ENCODE measurements at places on chromosomes 13 and 19.

DNA sequence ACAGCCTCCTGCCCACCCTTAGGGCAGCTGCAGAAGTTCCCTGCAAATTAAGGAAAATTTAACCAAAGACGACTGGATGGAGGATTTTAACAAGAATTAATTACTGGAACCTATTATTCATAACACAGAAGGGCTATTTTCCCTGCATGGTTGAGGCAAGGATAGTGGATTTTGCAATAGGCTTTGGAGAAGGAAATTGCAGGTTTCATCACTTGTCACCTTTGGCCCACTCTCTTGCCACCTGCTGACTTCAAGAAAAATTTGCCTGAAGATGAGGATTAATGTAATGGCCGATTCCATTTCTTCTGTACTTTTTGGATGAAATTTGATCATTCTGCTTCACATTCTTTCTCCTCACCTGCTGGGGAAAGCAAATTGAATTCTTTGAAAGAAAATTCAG, 261.7 kb downstream of the FGF9 start:
- no peak for DNase-seq

DNA sequence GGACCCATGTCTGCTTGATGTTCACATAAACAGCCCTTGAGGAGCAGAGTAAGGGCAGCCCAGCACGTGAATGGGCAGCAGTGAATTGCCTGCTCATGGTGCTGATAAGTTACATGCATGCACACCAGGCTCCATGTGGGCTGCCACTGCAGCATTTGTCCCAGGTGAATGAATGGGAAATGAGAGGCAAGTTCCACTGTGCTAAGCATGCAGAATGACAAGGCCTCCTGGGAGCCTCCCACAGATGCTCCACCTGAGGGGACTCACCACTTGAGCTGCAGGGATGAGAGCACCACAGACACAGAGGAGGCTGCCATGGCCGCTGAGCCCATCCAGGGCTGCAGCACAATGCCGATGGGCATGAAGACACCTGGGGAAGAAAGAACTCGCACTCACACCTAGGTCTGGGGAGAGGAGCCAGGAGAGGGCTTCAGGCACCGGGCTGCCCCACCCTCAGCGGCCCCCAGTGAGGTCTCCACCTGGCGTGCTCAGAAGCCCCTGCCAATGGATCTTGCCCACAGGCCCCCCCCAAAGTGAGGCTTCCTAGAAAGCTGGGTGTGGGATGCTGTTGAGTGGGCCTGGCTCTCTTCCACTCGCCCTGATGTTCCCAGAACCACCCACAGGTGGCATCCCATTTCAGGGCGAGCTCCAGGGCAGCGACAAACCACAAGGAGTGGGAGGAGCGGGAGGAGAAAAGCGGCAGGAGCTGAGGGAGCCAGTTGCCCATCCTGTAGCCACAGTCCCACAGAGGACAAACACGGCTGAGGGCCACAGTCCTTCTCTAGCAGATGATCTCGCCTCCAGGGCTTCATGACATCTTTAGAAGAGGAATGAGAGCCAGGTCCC, 73.8 kb downstream of the CCDC70 start:
- no peak for DNase-seq

DNA sequence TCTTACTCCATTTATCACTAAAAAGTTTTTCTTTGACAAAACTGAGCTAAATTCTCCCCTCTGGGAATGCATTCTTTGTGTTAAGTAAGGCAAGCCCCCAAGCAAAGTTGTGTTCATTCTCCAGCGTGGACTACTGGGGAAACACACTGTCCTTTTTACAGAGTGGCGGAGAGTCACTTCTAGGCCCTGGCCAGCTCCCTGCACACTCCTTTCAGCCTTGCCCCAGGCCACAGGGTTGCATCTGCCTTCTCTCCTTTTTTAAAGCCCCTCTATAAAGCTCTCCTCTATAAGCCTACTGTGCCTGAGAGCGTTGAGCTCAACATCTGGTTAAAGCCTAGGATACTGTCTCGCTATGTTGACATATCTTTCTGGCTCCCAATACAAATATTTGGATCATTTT, 803.4 kb downstream of the PCDH17 start:
- no peak for DNase-seq

DNA sequence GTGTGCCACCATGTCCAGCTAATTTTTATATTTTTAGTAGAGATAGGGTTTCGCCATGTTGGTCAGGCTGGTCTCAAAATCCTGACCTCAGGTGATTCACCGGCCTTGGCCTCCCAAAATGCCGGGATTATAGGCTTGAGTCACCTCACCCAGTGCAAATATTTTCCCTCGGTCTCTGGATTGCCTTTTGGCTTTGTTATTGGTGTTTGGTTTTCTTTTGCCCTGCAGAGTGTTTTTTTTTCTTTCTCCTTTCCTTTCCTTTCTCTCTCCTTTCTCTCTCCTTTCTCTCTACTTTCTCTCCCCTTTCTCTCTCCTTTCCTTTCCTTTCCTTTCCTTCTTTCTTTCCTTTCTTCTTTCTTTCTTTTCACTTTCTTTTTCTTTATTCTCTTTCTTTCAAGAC, 33.2 kb downstream of the KDM4B start:
- DNase-seq: no peak

DNA sequence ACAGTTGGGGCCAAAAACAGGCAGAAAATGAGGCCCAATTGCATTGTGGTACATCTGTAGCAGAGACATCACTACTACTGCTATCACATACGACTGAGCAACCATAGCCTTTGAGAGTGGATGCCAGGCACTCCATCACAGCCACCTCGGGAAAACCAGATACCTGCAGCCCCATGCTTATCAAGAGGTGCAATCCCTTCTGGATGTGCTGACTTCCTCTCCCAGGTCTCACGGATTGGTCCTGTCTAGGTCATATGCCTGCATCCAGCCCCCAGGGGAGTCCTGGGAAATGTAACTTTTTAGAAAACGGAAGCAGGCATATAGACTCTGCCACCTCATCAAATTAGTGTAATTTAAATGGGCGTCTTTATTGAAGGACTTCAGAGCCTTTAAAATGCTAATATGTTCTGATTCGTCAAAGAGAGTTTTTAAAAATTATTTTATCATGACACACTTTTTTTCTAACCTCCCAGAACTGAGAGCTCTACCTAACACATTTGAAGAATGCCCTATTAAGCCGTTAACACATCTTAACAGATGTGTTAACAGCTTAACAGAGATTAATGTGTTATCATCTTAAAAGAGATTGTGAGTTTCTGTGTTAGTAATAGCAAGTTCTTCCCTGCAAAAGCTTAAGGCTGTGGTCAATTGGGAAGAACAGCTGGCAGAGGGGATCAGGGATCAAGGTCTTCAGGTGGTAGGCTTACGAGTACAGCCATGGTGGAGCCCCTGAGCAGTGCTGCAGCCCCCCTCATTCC, 63.9 kb downstream of the DLEU7 start:
- DNase-seq: no peak

DNA sequence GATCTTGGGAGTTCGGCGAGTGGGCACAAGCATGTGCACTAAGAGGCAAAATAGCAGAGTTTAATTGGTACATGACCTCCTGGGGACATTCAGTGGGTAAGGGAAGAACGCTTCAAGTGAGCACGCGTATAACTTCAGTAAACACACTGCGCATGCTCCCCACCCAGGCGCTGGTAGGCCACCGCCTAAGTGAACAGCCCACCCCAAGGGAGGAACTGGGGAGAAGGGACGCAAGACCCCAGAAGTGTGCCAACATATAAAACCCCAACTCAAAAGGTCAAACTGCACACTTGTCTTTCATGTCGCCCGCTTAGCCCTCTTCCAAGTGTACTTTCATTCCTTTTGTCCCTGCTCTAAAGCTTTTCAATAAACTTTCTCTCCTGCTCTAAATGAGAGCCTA, 10.5 kb upstream of the NTN5 start:
- DNase-seq: no peak

DNA sequence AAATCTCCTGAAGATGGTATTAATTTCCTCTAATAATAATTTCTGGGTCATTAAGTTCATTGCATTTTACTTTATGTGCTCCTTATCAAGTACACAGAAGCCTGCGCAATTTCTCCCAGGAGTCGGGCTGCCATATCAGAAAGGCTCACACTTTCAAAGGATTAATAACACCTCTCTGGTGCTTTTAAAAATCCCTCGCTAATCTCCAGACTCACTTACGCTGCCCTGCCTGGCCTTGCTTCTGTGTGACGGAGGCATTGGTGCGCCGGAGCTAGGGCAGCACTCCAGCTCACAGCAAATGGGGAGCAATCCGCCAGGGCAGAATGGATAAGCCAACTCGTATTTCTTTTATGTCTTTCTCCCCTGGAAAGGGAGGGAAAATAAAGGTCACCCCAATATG, 300.8 kb downstream of the EFNB2 start:
- no peak for DNase-seq

- DNase-seq: no peak
Measured at GRCh38 chr13:35208587-35208986, 266.5 kb downstream of the NBEA start.

- no peak for DNase-seq
Measured at GRCh38 chr19:2722541-2723344, 1.6 kb upstream of the DIRAS1 start.

- DNase-seq: no peak
Measured at GRCh38 chr19:11446652-11447301, 11.3 kb downstream of the PRKCSH start.

DNA sequence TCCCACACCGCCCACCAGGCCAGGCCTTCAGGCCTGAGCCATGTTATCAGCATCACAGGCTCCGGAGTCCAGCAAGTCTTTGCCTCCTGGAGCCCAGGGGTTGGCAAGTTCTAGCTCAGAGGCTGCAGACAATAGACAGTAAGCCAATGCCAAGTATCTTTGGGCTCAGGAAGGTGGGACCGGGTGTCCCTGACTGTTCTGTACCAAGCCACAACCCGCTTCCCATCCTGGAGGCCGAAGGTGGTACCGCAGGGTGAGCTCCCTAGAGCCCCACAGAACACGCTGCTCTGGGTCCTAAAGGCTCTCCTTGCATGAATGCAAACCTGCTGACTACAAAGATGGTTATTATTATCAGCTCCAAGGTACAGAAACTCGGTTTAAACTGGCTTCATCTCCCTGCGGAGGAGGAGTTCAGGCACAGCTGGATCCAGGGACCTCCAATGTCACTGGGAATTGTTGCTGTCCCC, 5.5 kb upstream of the FSTL3 start:
- DNase-seq: no peak

DNA sequence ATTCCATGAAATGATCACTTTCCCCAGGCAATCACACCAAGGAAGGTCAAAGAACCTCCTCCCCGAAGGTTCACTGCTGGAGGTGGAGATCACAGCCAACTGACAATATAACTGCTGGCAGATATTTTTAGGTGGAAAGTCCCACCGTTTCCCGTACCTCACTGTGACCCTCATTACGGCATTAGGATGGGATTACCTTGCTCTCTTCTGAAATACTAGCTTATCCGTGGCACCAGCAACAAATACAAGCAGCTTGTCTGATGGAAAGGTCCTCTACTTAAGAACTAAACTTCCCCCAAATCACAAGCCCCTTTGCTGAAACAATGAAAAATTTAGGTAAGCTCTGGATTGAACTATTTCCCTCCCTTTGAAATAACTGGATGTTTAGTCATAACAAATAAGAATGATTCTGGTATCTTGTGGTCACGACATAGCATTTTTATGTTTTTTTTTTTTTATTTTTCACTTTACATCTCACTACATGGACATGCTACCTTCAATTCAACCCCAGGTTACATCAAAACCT, 178.9 kb downstream of the COL4A1 start:
- DNase-seq: no peak

DNA sequence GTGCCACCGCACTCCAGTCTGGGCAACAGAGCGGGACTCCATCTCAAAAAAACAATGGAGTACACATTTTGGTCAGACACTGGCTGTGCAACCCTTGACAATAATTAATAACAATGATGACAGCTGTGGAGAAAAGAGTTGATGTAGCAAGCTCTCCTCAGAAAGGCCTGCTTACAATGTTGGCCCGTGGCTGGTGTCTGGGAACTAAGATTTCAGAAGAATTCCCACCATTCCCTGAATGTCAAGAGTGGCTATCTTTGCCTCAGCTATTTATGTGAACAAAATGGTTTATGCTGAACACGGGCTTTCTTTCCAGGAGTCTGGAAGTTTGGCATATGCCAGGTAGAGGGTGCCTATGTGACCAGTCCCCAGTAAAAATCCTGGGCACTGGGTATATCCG, 25.5 kb downstream of the NEK5 start:
- DNase-seq: no peak

GRCh38 chr19:18159810-18160209, 6.8 kb downstream of the PIK3R2 start:
- no peak for DNase-seq

- DNase-seq: no peak
Measured at GRCh38 chr19:33260628-33261418, 35.2 kb upstream of the SLC7A10 start.

DNA sequence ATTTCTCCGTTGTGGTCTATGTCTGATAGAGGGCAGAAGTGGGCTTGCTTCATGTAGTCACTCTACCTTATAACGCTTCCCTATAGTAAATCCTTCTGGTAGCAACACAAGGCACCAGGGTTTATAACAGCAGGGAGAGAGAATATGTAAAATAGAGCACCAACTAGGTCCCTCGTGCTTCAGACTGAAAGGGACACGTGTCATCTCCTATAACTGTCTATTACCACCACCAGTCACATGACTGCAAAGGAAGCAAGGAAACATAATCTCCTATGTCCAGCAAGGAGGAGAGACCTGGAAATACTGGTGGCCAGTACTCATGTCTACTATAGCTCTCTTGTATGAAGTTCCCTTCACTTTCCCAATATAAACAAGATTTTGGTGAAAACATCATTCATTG, 79.2 kb downstream of the SLAIN1 start:
- no peak for DNase-seq

DNA sequence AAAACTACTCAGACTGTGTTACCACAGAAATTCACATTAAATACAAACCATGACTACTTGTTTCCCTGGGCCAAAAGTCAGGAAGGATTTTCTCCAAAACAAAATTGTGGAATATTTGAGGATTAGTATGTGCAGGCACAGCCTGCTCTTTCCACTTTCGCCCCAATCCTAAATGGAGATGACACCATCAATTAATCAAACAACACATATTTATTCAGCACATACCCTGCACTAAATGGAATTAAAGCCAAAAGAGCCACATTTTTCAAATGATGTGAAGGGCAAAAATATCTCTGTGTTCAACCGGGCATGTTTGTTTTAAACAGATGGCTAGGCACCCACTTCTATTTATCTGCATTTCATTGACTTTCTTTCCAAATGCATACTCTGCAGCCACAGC, 523.1 kb downstream of the DCT start:
- DNase-seq: no peak

- no peak for DNase-seq
Measured at GRCh38 chr13:110629735-110630134, 14.4 kb downstream of the NAXD start.
